ENCODE measurements at places on chromosomes 7 and 10.

DNA sequence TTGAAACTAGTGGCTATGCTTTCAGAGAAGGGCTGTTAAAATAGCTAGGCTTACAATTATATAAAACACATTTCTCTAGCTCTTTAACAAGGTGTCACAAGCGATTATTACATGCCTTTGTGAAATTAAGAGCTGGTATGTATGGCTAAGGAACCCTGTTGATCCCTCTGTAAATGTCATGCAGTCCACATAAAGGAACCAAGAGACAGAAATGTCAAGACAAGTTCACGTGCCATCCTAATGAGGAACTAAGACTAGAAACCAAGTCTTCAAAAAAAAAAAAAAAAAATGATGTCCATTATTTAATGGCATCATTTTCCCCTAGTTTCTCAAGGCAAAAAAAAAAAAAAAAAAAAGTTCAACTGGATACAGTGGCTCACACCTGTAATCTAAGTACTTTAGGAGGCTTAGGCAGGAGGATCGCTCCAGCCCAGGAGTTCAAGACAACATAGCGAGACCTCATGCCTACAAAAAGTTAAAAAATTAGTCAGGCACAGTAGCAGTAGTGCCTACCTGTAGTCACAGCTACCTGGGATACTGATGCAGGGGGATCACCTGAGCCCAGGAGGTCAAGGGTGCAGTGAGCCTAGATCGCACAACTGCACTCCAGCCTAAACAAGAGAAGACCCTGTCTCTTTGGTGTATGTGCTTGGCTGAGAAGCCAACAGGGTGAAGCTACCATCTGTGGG lies 63.4 kb downstream of the SRPK2 start:
- DNase-seq: no peak

DNA sequence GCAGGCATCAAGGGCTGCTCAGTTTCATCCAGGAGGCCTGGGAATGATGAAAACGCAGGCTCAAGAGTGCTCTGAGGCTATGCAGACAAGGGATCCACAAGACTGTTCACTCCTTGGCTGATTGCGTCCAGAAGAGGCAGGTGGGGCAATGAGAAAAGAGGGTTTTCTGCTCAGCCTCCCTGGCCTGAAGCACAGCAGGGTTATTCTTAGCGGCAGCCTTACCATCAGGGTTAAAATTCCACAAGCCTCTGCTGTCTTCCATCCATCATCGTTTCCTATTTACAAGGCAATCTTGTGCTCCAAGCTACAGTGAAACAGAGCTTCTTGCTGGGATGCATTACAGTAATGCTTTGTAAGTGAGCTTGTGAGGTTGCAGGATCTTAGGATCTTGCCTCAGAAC lies 129.4 kb upstream of the SHH start:
- no peak for DNase-seq

- DNase-seq: no peak
Observed at GRCh38 chr10:52481986-52482555, 168.0 kb downstream of the DKK1 start.

- DNase-seq: no peak
Observed at GRCh38 chr10:121687095-121687813, 89.0 kb upstream of the FGFR2 start.

GRCh38 chr7:134018306-134018705 lies 108.8 kb upstream of the LRGUK start:
- no peak for DNase-seq

- no peak for DNase-seq
Observed at GRCh38 chr7:104627516-104627915, 299.1 kb downstream of the LHFPL3 start.

DNA sequence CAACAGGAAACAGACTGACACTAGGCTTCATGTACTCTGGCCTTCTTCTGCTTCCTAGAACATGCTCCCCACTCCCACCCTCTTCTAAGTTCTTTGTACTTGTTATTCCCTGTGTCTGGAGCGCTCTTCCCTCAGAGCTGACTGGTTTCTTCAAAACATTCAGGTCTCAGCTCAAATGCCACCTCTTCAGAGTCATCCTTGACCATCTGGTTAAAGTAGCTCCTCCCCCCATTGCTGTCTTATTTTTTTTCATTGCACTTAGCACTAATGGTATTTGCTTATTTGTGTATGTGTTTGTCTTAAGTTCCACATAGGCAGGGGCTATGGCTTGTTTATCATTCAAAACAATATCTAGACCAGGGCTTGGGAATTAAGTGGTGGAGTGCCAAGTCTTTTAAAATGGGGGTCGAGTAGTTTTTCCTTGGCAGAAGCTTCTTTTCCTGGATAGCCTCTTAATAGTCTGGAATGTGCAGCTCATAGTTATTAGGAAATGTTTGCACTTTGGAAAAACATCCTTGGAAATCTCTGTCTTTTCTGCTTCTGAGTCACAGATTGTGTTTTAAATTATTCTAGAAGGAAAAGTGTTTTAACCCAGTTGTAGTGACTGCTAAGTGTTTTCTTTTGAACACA lies 60.0 kb downstream of the RALA start:
- no peak for DNase-seq

DNA sequence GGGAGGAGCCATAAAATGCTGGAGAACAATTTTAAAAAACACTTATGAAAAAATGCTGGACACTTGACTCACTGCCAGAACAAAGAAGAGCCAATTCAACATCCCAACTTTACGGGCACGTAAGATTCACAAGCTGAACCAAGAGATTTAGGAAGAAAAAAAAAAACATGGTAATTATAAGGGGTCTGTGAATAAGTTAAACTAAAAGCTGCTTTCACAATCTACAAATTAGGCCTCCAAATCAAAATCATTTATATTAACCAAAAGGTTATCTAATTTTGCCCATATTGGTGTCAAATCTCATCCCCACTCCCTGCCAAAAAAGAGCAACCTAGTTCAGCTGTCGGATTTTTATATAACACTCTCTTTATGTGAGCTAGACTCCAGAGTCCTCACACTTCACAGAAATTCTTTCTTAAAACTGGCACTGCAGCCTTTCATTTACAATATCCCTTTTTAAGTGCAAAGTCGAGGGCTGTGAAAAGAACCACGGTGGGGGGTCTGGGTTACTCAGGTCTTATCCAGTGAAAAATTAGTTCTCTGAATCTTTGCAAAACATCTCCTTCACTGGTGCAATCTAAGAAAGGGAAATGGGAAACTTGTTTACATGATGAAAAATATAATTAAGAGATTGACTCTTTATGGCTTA lies 30.4 kb upstream of the DGKI start:
- DNase-seq: no peak

- DNase-seq: no peak
Observed at GRCh38 chr7:3112479-3113134, 68.9 kb upstream of the CARD11 start.

- DNase-seq: no peak
Observed at GRCh38 chr10:3813986-3814837, 29.2 kb upstream of the KLF6 start.

GRCh38 chr7:155007947-155008346 lies 5.0 kb upstream of the PAXIP1 start:
- DNase-seq: no peak

GRCh38 chr10:91460681-91461080 lies 50.5 kb downstream of the HECTD2 start:
- DNase-seq: no peak

- no peak for DNase-seq
Observed at GRCh38 chr7:137850571-137850970, 3.8 kb upstream of the DGKI start.

- DNase-seq: no peak
Observed at GRCh38 chr7:95501261-95501832, 15.6 kb downstream of the ASB4 start.

- DNase-seq: no peak
Observed at GRCh38 chr7:861222-861621, 15.1 kb upstream of the GET4 start.

DNA sequence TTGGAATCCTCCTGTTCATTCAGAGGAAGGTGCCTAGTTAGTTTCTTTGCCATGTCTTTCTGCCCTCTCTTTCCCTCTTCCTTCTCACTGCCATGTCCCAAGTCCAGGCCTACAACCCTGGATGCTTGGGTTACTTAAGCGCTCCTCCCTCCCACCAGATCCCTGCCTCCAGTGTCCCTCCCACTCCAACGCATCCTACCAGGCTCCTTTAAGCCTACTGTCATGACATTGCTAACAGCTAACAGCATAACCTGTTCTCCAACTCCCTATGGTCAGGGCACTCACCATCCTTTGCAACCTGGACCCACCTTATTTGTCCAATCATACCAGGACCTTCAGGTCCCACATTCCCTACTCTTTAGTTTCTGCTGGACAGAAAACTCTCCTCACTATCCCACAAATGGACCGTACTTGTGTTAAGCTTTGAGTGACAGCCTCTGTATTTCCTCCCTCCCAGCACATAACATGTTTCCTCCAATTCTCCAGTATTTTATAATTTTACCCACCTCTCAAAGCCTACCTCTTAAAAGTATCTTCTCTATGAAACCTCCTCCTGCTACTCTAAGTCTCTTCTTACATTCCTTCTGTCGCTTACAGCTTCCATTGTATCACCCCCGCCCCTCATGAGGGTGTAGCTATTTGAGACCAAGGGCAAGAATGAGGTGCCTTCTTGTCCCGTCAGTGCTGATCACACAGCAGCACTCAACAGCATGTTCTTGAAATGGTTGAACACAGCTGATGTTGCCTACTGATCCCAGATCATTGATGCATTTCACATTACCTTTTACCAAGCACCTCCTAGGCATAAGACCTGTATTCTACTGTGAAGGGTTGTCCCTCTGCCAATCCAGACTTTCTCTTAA lies 1.7 kb downstream of the BLNK start:
- no peak for DNase-seq

DNA sequence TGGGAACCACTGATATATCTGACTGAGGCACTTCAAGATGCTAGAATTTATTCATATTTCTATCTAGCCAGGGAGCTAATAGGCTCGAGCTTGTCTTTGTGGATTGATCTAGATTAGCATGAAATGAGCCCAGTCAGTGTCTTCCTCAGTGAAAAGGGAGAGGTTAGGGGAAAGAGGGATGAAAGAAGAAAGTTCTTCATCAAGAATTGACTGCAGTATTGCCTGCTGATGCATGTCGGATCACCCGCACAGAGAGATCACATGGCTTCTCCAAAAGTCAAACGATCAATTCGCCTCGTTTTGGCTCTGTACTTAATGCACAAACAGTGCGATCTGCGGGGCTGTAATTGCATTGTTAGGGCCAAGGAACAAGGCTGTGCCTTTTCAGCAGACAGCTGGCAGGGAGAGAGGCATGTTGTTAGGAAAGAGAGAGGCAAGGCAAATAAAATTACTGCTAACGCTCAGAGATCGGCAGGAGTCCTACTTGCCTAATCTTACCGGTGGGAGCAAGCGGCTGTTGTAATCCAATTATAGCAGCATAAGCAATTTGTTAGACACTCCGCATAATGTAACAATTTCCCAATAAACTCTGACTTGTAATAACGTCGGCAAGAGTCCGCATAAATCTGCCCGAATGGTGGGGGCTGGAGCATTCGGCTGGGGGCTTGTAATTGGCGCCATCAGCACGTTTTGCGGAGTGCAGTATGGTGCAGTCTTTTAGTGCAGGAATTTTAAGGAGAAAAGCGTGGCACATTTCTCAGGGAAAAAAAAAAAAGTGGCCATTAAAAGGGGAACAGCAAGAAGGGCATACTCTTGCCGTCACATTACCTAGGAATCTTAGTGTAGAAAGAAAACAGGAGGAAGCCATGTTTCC lies 102.1 kb downstream of the POLL start:
- no peak for DNase-seq

- DNase-seq: no peak
Observed at GRCh38 chr7:25562673-25563182, 334.4 kb upstream of the NPVF start.

DNA sequence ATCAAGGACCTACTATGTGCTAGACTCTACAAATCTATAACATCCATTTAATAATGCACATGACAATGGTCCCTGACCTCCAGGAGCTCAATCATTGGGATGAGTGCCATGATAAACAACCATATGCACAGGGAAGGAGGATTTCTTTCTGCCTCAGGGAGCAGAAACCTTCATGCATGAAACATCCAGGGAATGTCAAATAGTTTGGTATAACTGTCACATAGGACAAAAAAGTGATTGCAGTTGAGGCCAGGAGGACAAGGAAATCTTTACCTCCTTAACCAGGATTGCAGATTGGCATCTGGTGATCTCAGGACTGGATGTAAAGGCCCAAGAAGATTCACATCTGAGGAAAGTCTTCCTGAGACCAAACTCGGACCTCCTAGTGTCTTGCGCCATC lies 993.1 kb downstream of the KCNMA1 start:
- no peak for DNase-seq

GRCh38 chr10:17882557-17882956 lies 69.2 kb upstream of the SLC39A12 start:
- no peak for DNase-seq

- no peak for DNase-seq
Observed at GRCh38 chr7:30231271-30231670, 53.1 kb upstream of the ZNRF2 start.

- no peak for DNase-seq
Observed at GRCh38 chr10:29667191-29667590, 32.4 kb upstream of the SVIL start.

DNA sequence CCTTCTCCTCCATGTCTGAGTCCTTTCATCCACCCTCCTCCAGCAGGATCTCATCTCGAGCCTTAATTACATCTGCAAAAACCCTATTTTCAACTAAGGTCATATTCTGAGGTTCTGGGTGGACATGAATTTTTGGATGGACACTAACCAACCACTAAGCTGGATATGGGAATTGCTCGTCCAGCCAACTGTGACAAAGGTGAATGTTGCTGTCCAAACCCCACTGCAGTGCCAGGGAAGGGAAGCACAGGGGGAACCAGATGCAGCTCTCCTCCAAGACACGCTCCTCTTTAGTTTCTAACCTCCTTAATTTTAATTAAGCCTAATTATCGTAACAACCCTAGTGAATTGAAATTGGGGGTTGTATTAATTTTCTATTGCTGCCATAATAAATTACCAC lies 65.1 kb upstream of the EBF3 start:
- DNase-seq: no peak

DNA sequence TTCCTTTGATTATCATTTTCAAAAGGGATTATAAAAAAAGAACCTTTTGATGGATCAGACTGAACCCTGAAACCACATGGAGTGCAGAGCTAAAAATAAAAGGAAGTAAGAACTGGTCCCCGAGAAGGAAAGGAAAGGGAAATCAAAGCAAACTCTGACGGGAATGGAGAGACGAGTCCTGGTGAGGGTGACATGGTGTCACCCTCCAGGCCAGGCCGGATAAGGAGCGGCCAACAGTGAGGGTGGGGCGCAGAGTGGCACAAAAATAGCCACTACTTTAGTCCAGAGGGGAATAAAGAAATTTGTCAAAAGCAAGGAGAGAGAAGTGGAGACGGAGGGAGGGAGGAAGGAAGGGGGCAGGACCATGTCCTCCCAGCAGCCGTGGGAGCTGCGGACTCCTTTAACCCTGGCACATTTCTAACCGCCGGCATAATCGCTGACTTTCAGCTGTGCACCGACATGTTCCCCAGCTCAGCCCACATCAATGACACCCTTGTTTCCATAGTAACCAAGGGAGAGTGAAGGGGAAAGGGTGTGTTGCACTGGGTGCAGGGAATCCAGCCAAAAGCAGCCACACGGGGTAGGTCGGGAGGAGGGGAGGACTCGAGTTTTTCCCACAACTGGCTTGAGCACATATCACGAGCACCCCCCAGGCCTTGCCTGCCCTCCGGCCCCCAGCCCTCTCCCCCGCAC lies 29.7 kb downstream of the TRIM8 start:
- no peak for DNase-seq
